ENCODE measurements at places on chromosomes 11 and 22. TPM values are rescaled to one million over a fixed set of nuclear protein-coding genes. Genes with fewer than 3 reads are reported as not detected.
A peak's percentile ranks its signal among the peaks of the same experiment; 100 is the strongest.

DNA sequence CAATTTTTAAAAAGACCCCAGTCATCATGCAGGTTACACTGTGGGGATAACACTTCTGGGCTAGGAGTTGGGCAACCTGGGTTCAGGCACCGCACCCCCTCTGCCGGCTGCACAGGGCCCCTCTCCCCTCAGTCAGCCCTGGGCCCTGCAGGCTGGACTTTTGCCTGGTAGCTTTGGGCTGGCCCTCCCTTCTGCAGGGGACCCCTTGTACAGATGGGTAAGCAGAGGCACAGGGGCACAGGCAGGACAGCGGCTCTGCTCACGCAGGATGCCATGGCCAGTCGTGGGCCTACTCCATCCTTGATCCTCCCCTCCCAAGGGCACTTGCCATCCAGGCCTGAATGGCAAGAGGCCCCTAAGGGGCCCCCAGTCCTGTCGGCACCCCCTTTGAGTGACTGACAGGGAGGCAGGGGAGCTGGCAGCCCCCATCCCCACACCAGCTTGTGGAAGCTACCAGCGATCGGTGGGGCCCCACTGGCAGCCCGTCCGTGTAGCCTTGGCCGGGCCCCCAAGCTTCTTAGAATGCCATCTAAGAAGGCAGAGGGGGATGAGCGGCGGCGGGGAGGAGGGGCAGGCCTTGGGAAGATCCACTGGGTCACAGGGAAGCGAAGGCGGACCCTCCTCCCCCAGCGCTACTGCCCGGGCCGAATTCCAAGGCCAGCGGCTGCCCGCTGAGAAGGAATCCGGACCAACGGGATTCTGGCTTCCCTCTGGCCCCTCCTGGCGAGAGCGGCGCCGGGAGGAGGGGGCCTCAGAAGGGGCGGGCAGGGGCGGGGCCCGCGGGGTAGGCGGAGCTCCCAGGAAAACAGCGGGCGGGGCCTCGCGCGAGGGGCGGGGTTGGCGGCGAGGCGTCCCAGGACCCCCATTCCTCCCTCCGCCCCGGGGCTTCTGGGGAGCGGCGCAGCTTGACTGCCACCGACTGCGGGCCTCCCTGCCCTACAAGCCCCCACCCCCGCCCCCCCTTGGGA, 6.8 kb upstream of the CHKA start:
- no peaks in the 10 kb centered on the region for H3K4me1 ChIP-seq
- DNase-seq: no peak
- no peak overlapping the region for H3K4me3 ChIP-seq
- H3K36me3 ChIP-seq: peaks cover 5% of the 10 kb centered on the region
- H3K27me3 ChIP-seq: peaks cover 29% of the 10 kb centered on the region
- no peak overlapping the region for H3K27ac ChIP-seq

DNA sequence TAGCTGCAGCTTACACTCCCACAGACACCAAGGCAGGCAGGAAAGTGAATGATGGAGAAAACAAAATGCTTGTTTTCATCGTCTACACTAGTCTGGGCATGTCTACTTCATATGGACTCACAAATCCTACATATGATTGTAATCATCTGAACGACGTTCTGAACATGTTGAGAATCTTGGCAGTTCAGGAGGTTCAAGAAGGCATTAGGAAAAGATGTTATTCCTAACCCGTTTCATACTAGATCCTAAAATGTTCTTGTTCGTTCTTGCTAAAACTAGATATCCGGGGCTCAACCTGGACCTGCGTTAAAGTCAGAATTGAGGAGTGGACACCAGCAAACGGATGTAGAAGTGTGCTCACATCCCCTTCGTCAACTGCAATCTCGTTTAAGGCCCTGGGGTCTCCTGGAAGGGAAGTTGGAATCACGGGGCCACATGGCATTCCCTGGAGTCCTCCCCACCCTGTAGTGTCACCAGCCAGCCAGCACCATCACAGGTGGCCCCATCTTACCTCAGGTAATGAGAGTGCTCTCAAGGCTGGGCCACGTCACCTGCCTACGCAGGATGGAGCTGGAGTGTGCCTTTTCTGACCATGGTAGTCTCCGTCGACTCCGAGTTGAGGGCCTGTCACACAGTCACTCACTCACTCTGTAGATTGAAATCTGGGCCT, 37.3 kb downstream of the C11orf58 start:
- no peak overlapping the region for H3K27ac ChIP-seq
- no peak overlapping the region for H3K4me3 ChIP-seq
- H3K27me3 ChIP-seq: peaks cover 2% of the 10 kb centered on the region
- no peaks in the 10 kb centered on the region for H3K4me1 ChIP-seq

- no peaks in the 10 kb centered on the region for H3K4me1 ChIP-seq
- no peak for DNase-seq
- H3K27me3 ChIP-seq: no peaks in the 10 kb centered on the region
- H3K36me3 ChIP-seq: no peaks in the 10 kb centered on the region
These were observed 960.6 kb downstream of the BRD1 start for GRCh38 chr22:48866906-48867681.

DNA sequence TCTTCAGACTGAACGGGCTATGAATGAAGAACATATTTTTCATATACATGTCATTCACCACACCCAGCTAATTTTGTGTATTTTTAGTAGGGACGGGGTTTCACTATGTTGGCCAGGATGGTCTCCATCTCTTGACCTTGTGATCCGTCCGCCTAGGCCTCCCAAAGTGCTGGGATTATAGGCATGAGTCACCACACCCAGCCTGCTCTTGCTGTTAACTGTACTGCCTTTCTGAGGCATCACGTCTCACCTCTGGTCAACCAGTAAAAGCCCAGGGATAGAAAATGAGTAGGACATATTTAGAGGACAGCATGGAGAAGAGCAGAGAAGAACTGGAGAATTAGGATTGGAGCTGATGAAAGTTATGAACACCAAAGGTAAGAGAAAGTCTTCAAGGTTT, 55.6 kb downstream of the APOL3 start:
- no peak for DNase-seq
- no peak overlapping the region for H3K27ac ChIP-seq
- no peak overlapping the region for H3K4me3 ChIP-seq
- peaks cover 15% of the 10 kb centered on the region for H3K27me3 ChIP-seq

- H3K4me1 ChIP-seq: peaks cover 3% of the 10 kb centered on the region
- no peak for DNase-seq
- H3K4me3 ChIP-seq: no peak overlapping the region
- H3K27ac ChIP-seq: no peak overlapping the region
- H3K36me3 ChIP-seq: peaks cover 3% of the 10 kb centered on the region
These were observed 59.1 kb upstream of the ARFGAP3 start for GRCh38 chr22:42915980-42916765.

DNA sequence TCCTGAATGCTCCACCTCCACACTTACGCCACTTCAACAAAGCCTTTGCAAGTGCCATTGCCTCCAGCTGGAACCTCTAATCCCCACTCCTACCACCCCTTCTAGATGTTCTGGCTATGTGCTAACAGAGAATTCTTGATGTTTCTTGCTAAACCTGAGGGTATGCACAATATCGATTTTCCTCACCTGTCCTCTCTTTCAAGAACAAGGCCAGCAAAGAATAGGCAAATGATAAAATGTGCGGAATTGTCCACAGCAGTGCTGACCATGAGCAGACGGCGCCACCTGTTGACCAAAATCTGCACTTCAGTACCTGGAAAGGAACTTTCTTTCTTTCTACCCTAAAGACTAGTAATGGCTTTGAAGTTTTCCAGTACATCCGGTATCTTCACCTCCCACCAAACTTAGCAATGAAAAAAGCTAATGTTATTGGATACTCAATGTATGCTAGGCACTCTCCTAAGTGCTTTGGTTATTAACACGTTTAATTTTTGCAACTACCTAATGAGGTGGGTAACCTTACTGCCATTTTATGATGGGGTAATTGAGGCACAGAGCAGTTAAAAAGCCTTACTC, 3.4 kb downstream of the TIMM10 start:
- peaks cover 22% of the 10 kb centered on the region for H3K36me3 ChIP-seq
- peak; percentile 93 for DNase-seq
- H3K27me3 ChIP-seq: no peaks in the 10 kb centered on the region

DNA sequence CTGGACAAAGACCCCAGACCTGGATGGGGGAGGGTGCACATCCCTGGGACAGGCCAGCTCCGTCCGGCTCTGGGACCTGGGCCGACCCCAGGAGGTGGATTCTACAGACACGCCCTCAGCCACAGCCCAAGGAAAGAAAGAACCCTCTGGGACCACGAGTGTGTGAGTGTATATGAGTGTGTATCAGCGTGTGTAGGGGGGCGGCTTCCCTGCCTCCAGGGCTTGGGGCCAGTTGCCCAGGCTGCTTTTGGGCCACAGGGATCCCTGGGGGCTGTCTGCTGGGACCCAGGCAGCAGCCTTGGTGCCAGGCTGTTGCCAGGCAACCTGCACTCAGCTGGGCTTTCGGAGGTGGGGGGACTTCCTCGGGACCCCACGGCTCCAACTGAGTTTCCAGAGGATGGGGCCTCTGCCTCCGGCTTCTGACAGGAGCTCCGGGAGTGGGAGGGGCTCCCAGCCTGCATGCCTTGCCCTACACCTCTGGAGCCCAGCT, 8.9 kb downstream of the DUSP8 start:
- no peaks in the 10 kb centered on the region for H3K4me1 ChIP-seq
- no peak overlapping the region for H3K27ac ChIP-seq
- no peak for DNase-seq

DNA sequence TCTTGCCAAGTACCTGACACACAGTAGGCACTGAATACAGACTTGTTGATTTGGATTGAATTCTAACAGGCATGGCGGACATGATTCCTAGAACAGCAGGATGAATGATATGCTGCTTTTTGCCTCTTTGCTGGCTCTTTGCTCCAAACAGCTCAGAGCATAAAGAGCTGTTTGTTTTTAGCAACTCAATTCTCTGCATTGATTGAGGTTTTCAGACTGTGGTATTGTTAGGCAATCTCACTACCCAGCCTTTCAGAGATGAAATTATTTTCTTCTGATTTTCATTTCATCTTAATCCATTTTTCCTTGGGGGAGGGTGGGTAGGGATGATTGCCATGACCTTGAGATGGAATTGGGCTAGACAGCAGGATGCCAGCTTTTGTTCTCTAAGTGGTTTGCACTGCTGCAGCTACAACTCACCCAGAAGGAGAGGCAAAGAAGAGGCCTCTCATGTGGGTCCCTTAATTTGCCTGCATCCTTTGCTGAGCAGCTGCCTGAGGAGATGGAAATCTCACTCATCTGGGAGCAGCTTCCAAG, 20.5 kb downstream of the COA4 start:
- H3K27me3 ChIP-seq: no peaks in the 10 kb centered on the region
- no peaks in the 10 kb centered on the region for H3K4me1 ChIP-seq
- H3K27ac ChIP-seq: no peak overlapping the region
- peaks cover 13% of the 10 kb centered on the region for H3K36me3 ChIP-seq
- H3K4me3 ChIP-seq: no peak overlapping the region

DNA sequence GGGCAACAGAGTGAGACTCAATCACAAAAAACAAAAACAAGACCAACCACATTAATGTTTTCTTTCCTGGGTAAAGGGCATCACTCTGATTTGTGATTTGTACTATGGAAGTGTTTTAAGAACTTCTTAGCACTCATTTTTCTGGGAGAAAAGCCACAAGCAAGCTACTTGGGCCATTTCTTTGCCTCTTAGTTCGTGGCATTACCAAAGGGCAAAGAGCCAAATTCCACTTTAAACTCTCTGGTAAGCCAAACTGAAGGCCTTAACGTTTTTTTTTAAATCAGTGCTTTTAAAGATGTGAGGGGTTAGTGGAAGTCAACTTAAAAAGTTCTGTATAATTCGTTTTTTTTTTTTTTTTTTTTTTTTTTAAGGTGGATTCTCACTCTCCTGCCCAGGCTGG, 36.9 kb downstream of the CAT start:
- peaks cover 15% of the 10 kb centered on the region for H3K27me3 ChIP-seq
- H3K4me1 ChIP-seq: no peaks in the 10 kb centered on the region
- no peak for DNase-seq
- H3K36me3 ChIP-seq: no peaks in the 10 kb centered on the region
- H3K4me3 ChIP-seq: no peak overlapping the region

GRCh38 chr22:43388420-43388851, 23.4 kb upstream of the MPPED1 start:
- H3K36me3 ChIP-seq: no peaks in the 10 kb centered on the region
- H3K4me1 ChIP-seq: peaks cover 1% of the 10 kb centered on the region
- H3K27me3 ChIP-seq: peaks cover 24% of the 10 kb centered on the region
- H3K27ac ChIP-seq: no peak overlapping the region
- peak; percentile 92 for DNase-seq
- H3K4me3 ChIP-seq: no peak overlapping the region

DNA sequence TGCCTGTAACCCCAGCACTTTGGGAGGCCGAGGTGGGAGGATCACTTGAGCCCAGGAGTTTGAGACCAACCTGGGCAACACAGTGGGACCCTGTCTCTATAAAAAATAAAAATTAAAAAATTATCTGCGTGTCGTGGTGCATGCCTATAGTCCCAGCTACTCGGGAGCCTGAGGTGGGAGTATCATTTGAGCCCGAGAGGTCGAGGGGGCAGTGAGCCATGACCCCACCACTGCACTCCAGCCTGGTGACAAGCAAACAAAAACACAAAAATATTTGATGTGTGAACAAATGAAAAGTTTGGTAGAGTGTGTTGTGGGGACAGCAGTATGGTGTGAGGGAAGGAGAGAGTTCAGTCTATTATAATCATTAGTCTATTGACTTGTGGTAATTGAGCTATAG, 90.8 kb upstream of the PARVA start:
- no peak overlapping the region for H3K27ac ChIP-seq
- no peaks in the 10 kb centered on the region for H3K27me3 ChIP-seq
- DNase-seq: peak; percentile 34
- H3K4me3 ChIP-seq: no peak overlapping the region
- peaks cover 5% of the 10 kb centered on the region for H3K36me3 ChIP-seq

DNA sequence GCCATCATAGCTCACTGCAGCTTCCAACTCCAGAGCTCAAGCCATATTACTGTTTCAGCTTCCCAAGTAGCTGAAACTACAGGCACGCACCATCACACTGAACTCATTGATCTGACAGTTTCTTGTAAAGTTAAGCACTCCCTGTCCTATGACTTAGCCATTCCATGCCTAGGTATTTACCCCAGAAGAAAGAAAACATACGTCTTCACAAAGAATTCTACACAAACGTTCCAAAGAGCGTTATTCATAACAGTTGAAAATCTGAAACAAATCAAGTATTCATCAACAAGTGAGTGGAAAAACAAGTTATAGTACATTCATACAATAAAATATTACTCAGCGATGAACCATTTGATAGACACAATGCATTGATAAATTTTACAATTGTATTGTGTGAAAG, 7.8 kb upstream of the NLRP10 start:
- H3K36me3 ChIP-seq: no peaks in the 10 kb centered on the region
- no peak for DNase-seq
- no peak overlapping the region for H3K27ac ChIP-seq

TSGA10IP gene
- not detected for total RNA-seq

VEGFB gene
- total RNA-seq: 65.4 TPM

BSX gene
- not detected for total RNA-seq

ARHGAP42 gene
- not detected for total RNA-seq
